Daoy (cell line): ENCODE measurements at places on chromosomes 4 and X.

GRCh38 chr4:73764513-73764912 lies 24.1 kb downstream of the CXCL8 start:
- no peak for DNase-seq

- DNase-seq: no peak
Measured at GRCh38 chrX:39551762-39552161, 546.0 kb downstream of the BCOR start.

GRCh38 chr4:25950461-25951389 lies 36.7 kb downstream of the SMIM20 start:
- DNase-seq: no peak

DNA sequence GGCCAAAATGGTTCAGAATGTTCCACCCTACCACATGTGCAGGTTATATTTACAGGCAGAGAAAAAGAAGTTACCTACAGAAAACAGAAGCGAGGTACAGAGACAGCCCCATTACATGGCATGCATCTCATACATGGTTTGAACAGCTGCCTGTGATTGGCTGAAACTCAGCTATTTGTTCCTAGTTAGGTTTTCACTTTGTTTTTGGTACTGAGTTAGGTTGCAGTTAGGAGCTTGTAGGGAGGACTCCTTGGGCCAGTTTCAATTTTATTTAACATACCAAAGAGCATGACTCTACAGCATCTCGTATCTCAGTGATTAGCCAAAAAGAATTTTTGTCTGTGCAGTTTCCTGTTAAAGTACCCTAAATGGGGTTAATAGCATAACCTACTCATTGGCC lies 392.0 kb downstream of the MAPK10 start:
- no peak for DNase-seq

DNA sequence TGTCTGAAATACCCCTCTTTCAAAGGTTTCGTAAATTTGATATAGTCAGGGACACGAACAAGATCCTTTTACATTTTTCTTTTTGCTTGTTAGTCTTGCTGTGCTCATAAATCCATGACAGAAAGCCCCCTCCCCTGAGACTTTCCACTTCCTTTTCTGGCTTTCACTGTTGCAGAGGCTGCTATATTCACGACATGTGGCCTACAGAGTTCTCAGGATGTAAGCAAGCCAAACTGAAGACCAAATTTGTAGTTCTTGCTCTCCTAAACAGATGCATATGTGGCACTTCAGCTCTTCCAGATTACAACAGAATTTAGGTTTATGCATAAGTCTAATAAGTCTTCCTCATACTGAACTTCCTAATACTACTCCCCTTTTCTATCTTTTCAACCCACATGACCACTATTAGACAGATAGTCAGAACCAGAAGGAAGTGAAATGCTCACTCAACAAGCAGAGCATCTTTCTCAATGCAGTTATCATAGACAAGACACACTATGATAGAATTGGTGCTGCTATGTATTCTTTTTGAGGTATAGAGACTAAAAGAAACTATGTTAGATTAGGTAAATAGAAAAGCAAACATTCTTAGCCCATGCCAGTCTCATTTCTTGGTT lies 15.0 kb downstream of the BTK start:
- no peak for DNase-seq

- DNase-seq: no peak
Measured at GRCh38 chr4:108619372-108620100, 840 bp upstream of the RPL34 start.

DNA sequence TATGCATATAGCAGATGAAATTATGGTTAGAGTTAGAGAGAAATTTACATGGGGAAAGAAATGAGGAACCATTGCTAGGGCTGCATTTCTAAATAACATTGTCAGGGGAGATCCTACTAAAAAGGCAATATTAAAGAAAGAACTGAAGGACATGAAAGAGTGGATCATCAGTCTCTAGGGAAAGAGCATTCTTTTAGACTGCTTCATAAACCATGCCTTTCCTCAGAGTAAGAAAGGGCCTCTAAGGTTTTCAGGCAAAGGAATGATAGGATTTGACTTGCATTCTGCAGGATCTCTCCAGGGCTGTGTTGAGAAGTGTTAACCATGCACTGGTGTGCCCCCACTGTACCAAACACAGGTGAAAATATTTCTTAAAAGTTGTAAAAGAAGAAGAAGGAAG lies 385.4 kb upstream of the MAD2L1 start:
- DNase-seq: no peak

DNA sequence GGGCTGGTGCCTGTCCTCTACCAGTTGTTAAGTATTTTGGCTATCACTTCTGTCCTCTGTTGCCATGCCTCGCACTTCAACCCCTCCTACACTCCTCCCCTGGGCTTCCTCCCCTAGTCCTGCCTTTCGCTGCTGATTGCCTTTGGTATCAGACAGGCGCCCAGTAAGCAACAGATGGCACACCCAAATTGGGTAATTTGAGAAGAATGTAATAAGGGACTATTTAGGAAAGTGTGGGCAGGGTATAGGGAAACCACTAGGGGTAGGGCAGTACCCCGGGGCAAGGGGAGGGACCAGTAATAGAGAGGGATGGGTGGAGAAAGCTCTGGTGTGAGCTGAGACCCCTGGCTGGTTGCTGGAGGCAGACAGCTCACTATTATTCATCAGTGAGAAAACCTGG lies 172.7 kb upstream of the USP9X start:
- DNase-seq: peak; percentile 42

- no peak for DNase-seq
Measured at GRCh38 chr4:79869597-79870237, 203.3 kb downstream of the ANTXR2 start.

- DNase-seq: peak; percentile 8
Measured at GRCh38 chrX:23332101-23332887, 2.4 kb upstream of the PTCHD1 start.

DNA sequence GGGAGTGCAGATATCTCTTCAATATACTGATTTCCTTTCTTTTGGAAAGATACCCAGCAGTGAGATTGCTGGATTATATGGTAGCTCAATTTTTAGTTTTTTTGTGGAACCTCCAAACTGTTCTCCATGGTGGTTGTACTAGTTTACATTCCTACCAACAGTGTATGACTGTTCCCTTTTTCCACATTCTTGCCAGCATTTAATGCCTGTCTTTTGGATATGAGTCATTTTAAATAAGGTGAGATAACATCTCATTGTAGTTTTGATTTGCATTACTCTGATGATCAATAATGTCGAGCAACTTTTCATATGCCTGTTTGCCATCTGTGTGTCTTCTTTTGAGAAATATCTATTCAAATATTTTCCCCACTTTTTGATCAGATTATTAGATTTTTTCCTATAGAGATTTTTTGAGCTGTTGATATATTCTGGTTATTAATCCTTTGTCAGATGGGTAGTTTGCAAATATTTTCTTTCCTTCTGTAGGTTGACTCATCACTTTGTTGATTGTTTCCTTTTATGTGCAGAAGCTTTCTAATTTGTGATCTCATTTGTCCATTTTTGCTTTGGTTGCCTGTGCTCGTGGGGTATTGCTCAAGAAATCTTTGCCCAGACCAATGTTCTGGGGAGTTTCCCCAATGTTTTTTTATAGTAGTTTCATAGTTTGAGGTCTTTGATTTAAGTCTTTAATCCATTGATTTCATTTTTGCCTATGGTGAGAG lies 552.7 kb downstream of the ZNF674 start:
- no peak for DNase-seq

- no peak for DNase-seq
Measured at GRCh38 chr4:5137927-5138326, 86.6 kb downstream of the STK32B start.
